ENCODE measurements at places on chromosomes 2 and 18.

DNA sequence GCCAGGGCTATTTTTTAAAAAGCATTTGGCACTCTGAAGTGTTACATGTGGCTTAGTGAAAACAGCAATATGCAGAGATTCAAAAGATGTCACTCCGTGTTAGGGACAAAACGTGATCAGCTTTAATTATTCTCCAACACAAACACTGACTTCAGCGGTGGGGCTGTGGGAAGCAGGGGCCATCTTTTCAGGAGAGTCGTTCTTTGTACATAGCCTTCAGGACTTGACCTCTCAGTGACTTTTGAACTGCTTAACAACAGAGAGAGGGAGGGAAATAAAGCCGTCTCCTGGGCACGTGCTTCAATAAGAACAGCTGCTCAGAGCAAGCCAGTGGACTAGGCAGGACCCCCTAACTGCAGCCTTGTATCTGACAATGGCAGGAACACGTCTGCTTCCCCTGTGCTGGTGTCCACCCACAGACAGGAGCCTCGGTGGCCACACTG lies 95.0 kb upstream of the HDAC4 start:
- no peak for DNase-seq

DNA sequence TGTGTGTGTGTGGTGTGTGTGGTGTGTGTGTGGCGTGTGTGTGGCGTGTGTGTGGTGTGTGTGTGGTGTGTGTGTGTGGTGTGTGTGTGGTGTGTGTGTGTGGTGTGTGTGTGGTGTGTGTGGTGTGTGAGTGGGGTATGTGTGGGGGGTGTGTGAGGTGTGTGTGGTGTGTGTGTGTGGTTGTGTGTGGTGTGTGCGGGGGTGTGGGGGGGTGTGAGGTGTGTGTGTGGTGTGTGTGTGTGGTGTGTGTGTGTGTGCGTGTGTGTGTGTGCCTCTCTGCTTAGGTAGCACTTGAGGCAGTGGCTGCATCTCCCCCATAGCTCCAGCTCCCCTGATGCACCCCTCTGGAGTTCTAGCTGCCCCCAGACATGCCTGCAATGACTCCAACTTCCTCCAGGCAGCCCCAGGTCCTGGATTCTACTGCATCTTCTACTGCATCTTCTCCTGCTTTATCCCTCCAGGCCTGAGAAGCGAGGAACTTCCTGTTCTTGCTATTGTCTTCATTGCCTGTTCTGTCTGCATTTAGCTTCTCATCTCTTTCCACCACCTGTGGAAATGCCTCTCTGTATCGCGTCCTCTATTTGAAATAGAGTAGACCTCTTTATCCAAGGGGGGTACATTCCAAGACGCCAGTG lies 22.2 kb upstream of the MLPH start:
- no peak for DNase-seq

DNA sequence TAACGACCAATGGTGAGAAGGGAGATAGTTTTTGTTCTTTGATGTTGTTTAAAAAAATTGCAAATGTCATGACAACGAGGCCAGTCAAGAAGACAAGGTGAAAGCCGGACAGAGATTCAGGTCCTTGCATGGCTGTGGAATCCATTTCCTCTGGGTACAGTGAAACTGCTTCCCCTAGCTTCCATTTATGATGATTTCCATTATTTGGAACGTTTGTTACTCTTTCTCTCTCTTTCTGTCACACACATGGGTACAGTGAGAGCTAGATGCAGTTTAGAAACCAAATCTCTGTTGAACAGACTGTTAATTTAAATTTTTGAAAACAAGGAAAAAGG lies 57.4 kb upstream of the MSH2 start:
- DNase-seq: no peak

DNA sequence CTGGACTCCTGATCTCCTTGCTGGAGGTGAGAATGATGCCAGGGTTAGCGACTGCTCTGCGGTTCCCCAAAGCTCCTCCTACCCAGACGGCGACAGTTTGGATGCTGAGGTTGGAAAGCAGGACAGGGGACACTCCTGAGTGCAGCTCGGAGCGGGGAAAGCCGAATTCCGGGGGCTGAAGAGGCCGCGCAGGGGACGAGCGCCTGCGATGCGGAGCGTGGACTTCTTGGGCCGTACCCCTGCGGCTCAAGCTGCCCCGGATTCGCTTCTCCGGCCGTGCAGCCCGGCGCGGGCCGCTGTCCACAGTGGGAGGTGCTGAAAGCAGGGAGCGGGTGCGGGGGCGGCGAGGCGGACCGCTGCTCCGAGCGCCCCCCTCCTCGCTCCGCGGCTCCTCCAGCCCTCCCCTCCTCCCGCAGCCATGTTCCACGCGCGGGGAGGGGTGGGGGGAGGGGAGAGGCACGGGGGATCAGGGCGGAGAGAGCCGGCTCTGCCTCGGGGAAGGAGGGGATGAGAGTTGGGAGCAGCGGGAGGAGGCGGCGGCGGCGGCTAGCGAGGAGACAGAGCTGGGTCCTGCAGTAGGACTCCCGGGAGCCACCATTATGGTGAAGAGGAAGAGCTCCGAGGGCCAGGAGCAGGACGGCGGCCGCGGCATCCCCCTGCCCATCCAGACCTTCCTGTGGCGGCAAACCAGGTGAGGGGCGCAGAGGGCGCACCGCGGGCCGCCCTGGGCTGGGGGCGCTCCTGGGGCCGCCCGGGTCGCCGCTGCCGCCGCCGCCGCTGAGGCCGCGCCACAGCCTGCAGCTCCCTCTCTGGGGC lies at the start of gene UNC80:
Gene UNC80, plus strand, starts transcription at position 359 of the 816 bp plus-strand sequence. Its CDS starts 241 bp downstream, at position 600.
- peak; percentile 62 for DNase-seq

DNA sequence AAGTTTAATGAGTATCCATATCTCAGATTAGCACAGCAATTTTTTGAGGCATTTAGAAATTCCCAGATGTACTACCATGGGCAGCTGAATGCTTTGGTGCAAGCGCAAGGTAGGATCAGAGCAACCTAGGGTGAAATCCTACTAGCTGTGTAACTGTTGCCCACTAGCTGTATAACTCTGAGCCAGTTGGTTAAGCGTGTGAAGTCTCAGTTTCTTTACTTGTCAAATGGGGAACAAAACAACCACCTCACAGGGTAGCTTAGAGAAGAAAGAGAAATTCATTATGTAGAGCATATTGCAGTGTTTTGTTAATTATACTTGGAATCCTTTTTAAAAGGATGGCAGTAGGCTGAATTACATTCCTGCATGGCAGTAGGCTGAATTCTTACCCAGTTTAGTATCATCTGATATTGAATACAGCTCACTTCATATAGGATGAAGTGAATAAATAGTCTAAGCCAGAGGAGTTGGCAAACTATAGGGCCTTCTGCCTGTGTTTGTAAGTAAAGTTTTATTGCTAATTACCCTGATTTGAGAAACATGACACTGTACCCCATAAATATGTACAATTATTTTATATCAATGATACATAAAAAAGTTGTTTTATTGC lies 180.7 kb downstream of the PLCL1 start:
- no peak for DNase-seq

DNA sequence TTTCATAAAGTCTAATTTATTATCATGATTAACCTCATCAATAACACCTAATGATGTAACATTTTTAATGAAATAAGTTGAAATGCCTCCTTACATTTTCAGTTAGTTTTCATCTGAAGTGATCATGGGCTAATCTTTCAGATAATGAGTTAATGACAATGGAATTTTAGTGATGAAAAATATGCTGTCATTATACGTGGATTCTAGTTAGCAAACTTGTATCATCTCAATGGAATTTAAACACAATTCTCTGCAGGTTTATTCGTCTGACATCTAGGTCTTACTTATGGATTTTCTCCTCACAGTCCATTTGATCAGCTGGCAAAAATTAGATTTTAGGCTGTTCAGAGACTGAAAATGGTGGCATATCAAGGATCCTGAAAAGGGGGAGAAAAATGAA lies 885.0 kb downstream of the SLC4A3 start:
- DNase-seq: no peak

DNA sequence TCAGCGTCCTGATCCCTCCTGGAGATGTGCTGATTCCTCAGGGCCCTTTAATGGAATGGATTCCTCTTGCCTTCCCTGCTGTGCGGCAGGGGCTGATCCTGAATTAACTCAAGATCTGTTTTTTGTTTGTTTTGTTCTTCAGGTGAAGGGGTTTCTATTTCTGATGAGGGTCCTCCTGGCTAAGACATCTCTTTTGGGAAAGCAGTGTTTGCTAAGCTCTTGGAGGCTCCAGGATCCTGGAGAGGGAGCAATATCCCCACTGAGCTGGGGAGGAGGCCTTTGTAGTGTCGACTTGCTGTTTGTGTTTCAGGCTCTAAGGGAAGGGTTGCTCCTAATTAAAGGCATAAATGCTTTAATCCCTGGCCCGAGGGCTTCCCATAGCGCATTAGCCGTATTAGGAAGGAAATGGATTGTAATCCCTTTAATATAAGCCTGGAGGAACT lies 65.3 kb upstream of the FOXI3 start:
- no peak for DNase-seq

DNA sequence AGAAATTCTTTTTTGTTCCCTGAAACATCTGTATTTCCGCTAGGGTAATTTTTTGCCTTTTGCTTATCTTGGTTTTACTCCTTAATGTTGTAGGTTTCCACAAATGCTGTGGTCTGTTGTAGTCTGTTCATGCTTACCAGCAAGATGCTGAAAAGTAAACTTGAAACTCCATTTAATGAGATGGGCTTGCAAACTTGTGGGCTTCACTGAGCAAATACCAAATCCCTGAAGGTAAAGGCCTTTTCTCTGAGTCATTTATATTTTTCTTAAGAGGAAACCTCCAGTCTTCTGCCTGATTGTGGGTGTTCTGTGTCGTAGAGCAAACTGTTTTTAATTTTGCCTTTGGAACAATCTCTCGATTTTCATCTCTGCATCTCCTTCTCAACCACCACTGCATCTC lies 9.3 kb downstream of the SP140 start:
- DNase-seq: no peak

DNA sequence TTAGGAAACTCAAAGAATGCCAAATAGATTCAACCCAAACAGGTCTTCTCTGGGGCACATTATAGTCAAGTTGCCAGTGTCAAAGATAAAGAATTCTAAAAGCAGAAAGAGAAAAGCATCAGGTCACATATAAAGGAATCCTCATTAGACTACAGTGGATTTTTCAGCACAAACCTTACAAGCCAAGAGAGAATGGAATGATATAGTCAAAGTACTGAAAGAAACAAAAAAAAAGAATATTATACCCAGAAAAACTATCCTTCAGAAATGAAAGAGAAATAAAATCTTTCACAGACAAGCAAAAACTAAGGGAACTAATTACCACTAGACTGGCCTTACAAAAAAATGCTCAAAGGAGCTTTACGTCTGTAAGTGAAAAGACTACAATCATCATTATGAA lies 65.5 kb downstream of the TBR1 start:
- DNase-seq: no peak

GRCh38 chr2:86065512-86065911 lies 40.2 kb downstream of the POLR1A start:
- no peak for DNase-seq

- DNase-seq: no peak
Measured at GRCh38 chr2:38125842-38126241, 49.9 kb upstream of the CYP1B1 start.

DNA sequence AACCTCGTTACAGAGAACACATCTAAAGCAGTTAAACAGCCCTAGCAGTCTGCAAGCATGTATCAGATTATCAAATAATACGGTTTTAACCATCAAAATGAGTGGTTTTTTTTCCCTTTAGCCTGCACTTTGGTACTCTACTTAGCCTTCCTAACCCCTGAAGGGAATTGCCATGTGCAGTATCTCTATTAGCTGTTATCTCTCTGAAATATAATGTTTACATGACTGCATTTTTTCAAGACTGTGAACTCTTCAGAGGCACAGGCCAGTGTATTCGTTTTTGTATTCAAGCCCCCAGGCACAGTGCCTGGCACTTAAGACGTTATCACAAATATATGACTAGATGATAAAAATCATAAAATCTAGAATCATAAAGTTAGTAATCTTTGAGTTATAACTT lies 509.5 kb downstream of the PARD3B start:
- DNase-seq: no peak

- no peak for DNase-seq
Measured at GRCh38 chr2:52976143-52976949, 791.3 kb upstream of the CHAC2 start.

- no peak for DNase-seq
Measured at GRCh38 chr2:199535445-199536177, 77.9 kb upstream of the SATB2 start.

DNA sequence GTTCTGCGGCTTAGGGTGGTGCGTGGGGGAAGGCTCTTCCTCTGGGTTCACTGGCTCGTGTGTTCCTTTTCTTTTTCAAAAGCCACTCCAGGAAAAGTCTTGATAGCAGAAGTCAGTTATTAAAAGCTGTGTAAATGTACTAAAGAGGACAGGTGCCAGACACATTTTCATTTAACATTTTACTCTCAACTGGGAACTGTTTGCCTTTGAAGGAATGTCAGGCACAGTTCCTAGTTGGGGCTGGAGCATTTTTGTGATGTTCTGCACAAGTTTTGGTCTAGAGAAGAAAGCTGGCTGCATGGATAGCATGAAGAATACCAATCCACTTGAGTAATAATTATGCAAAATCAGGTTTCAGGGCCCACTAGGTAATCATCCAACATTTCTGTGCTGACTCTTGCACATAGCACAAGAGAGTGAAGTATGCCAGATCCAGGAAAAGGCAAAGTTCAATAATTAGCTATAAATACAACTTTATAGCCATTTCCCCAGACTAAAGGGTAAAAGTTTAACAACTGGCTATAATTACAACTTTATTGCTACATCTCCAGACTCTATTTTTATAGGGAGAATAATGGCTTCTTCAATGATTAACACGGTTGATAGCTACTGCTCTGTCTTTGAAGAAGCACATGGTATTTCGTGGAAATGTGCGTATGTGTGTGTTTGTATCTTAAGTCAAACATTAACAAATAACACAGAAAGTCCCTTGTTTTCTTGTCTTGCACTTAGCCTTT lies 16.2 kb downstream of the SCYGR8 start:
- no peak for DNase-seq

DNA sequence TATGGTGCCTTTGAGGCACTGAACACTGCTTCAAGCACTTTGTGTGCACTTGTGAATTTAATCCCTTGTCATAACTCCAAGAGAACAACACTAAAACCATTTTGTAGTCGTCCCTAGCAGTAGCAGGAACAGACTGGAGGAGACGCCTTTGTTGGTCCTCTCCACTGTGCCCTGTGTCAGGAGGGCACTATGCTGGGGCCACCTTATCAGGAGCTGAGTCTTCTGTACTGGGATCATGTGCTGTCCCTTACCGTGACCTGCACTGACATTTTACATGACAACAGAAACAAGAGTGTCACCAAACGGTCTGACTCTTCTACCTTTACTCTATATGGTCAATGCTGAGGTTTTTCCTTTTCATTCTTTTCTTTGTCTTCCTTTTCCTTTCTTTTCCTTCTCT lies 62.0 kb downstream of the ACOXL start:
- no peak for DNase-seq

Measured in nucleus accumbens (tissue), 56 donors.